CD4-positive, alpha-beta T cell treated with Interleukin-6 at 100 ng/mL for 8 hours (primary cell): ENCODE measurements at places on chromosomes 1 and 21.

DNA sequence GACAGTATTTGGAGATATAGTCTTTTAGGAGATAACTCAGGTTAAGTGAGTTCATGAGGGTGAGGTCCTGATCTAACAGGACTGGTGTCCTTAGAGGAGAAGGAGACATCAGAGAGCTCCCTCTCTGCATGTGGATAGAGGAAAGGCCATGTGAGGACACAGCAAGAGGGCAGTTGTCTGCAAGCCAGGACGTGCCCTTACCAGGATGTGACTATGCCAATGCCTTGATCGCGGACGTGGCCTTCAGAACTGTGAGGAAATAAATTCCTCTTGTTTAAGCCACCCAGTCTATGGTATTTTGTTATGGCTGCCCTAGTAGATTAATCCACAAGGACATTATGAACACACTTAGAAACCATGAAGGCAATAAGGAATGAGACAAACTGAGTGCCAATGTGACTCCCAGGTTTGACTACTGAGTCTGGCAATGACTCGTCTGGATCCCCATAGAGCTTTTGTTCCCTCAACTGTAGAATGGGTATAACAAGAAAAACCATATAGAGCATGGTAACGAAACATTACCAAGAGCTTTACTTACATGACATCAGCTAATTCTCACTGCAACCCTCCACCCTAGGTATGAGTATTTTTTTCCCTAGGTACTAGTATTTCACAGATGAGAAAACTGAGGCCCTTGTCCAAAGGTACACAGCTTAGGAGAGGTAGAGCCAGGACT lies 6.5 kb downstream of the URB1 start:
- no peak for DNase-seq

DNA sequence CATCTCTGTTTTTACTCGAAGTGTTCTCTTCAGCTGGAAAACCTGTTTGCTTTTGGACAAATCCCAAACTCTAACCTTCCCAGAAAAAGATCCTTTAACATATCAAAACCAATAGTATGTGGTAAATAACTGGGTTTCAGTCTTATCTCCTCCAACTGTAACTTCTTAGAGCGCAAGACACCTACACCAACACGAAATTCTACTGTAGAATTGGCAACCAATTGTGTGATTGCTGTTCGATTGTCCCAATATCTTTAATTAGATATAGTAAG lies 5.8 kb upstream of the MPZL1 start:
- no peak for DNase-seq

- no peak for DNase-seq
These were observed 46.6 kb upstream of the LYST start for GRCh38 chr1:235913311-235913710.

DNA sequence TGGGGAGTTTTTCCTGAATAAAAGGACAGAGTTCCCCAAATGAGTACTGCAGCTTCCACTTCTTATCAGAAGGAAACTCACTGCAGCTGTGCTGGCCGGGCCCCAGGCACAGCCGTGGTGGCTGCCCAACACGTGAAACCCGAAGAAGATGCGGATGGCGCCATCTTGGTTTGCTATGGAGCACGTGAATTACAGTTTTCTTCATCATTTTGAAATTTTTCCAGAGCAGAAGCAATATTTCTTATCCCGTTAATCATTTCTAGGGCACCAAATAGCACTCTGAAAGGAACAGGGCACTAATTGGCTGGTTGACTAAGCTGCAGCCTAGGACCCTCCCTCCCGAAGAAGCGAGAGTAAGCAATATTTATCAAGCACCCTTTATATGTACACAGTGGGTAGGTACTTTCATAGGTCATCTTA lies 63.2 kb upstream of the EPS8L3 start:
- no peak for DNase-seq

DNA sequence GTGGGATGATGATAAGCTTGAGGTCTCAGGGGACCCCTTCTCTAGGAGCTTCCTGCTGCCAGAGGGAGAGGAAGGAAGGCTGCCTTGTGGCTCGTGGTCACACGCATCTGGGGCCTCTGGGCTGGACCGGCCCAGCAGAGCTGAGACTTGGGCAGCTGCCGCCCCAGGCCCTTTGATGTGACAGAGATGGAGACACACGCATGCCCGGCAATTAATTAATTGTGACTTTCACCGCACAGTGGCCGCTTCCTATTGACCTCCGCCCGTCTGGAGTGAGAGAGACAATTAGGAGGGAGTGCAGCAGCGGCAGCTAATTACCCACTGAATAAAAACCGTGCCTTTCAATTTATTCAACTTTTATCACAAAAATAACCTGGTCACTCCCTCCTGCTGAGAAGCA lies 16.6 kb upstream of the C1QA start:
- no peak for DNase-seq

DNA sequence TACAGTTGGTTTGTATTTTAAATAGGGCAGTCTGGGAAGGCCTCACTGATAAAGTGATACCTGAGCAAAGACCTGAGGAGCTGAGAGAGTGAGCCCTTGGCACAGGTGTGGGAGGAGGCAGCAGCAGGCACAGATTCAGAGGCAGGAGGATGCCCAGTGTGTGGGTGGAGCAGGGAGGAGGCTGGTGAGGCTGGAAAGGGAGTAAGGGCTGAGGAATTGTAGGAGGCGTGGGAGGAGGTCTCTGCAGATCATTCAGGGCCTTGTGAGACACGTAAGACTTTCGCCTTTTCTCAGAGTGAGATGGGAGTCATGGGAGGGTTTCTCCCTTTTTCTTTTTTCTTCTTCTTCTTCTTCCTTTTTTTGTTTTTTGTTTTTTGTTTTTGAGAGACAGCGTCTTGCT lies 58.0 kb downstream of the RGL1 start:
- DNase-seq, result no peak
